ENCODE measurements at places on chromosomes 7 and 10.
A peak's percentile ranks its signal among the peaks of the same experiment; 100 is the strongest.

DNA sequence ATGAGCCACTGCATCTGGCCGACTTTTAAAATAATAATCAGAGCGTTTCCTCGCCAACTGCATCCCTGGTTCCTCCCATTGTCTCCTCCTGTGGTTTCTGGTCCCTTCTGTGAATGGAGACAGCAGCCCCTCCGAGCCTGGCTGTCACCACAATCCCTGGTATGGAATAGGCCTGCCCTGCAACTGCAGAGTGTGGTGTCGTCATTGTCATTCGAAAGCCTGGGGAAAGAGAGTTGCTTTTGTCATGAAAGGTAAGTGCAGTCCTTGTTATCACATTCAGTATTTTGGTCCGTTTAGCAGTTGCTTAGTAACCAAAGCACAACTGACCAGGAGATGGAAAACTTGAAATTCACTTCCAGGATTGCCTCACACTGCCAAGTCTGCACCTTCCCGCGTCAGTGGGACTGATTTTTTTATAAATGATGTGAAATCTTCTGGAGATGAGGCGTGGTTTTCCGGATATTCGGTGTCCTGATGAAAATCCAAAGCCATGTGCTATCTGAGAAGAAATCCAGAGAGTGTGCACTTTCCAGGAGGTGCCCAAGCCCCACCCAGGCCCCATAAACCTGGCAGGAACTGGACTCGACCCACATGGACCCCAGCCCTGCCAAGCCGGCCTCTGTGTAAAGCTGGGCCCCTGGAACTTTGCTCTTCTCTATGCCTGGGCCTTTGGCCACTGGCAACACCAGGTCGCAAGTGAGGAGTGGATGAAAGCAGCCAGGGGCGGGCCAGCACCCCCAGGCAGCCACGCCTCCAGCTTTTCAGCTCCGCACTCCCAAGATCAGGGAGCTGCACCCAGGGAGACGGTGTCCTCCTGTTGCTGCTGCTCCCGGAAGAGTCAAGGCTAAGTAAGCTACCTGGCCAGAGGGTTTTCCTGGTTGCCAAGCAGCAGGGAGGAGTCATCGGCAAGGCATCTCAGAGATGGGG lies 133.7 kb upstream of the SH2B2 start:
- DNase-seq: no peak

- no peak for DNase-seq
Observed at GRCh38 chr10:22765660-22766547, 51.5 kb upstream of the PIP4K2A start.

GRCh38 chr10:62000037-62000603 lies 98.6 kb downstream of the ARID5B start:
- DNase-seq: no peak

DNA sequence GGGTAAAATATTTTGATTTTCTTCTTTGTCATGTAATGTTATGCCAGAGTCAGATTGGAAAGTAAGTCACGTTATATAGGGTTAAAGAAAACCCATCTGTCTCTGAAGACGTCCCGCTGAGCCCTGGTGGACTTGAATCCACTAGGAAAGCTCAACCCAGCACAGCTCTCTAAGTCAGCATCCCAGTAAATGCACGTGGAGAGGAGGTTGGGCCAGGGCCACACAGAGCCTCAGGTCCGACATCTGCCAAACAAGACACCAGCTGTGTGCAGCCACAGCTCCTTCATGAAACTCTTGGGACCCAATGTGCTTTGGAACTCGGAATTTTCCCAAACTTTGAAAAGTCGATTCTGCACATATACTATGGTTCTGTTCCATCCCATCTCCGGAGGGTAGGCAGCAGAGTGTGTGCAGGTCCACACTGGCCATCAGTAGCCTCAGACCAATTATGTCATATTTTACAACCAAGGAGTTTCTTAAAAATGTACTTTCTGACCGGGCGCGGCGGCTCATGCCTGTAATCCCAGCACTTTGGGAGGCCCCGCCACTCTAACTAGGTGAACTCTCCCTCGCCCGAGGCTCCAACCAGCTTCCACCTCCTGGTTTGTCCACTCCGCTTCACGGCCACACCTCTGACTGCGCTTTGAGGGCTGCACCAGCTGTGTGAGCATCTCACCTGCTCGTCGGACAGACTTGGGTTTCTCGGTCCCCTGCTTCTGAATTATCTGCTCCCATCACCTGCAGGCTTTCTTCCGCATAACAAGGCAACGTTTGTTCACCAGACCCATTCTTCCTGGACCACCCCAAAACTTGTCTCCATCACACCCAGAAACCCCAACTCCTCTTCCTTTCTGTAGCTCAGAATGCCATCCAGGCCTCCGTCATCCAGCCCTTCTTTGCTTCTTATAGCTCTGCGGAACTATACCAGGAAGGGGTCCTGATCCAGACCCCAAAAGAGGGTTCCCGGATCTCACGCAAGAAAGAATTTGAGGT lies 29.7 kb upstream of the DNAJB6 start:
- no peak for DNase-seq

DNA sequence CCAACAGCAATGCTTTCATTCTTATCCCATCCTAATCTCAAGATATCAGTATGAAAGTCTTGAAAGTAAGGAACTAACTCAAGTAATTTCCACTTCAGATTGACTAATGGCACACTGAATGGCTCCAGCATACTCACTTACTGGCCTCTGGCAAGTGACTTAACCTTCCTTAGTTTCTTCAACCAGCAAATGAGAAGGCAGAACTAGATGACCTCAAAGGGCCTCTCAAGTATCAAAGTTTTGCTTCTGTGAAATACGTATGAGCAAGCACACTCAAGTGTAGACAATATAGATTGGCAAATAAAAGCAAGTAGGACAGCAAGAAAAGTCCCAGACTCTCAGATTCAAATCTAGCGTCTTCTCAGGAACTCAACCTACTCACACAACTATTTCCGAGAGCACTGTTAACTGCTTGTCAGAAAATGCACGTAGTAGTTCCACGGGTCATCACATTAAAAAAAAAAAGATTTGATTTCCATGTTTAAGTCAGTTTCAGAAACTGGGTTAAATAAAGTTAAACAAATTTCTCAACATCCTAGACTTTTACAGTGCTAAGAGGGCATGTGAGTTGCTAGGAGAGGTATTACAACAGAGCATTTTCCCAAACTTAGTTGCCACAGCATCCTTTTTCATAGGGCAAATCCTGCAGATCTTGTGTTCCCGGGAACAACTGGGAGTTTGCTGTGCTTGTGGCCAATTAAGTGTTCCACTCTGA lies 276.9 kb upstream of the KLF14 start:
- DNase-seq: no peak

GRCh38 chr7:141915565-141915964 lies 634 bp upstream of the OR9A4 start:
- DNase-seq: no peak

- DNase-seq: no peak
Observed at GRCh38 chr7:150370612-150371071, 2.0 kb downstream of the REPIN1 start.

DNA sequence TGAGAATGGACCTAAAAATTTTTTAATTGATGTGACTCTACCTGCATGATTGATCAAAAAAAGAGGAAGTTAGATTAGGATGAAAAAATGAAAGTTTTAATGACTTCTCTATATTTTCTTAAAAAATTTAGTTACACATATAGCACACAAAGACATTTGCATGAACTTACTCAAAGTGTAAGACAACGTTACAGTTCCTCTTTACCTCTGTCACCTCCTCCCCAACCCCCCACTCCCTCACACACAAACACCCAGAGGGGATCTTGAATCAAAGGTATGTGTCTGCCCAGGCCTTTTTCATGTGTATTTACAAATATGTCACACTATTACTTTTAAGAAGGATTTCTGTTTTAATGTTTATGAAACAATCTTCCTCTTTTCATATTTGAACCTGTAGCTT lies 20.6 kb upstream of the CDCA7L start:
- no peak for DNase-seq

- DNase-seq: no peak
Observed at GRCh38 chr10:64363687-64364086, 842.5 kb downstream of the REEP3 start.

- no peak for DNase-seq
Observed at GRCh38 chr7:105776068-105776790, 100.2 kb downstream of the ATXN7L1 start.

- DNase-seq: no peak
Observed at GRCh38 chr10:46558392-46559185, 2.1 kb upstream of the GPRIN2 start.

DNA sequence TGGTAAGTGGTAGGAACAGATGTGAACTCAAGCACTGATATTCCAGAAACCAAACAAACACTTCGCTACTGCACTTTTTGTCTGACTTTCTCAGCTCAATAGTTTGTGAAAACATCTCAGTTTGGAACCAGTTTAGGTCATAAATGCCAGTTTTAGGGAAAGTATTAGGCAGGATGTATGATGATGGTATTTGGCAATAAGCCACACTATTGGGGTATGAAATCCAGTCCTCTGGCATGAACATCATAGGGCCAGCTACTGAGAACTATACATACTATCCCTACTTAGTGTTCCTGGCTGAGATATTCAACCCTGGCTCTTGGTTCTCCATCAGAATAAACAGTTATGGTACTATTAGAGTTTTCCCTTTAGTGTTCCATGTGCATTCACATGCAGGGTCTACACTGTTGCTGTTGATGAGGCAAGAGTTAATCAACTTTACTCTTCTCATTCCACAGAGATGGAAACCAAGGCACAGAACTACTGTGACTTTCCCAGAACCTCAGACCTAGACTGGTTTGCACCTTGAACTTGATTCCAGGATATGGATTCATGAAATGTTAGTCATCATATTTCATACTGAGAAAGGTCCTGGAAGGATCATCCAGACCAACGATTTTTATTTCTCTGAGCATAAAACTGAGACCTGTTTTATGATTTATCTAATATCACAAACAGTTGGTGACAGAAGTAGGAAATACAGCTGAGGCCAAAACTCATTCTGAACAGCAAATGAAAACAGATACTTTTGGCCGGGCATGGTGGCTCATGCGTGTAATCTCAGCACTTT lies 20.0 kb upstream of the IFIT2 start:
- DNase-seq: no peak

DNA sequence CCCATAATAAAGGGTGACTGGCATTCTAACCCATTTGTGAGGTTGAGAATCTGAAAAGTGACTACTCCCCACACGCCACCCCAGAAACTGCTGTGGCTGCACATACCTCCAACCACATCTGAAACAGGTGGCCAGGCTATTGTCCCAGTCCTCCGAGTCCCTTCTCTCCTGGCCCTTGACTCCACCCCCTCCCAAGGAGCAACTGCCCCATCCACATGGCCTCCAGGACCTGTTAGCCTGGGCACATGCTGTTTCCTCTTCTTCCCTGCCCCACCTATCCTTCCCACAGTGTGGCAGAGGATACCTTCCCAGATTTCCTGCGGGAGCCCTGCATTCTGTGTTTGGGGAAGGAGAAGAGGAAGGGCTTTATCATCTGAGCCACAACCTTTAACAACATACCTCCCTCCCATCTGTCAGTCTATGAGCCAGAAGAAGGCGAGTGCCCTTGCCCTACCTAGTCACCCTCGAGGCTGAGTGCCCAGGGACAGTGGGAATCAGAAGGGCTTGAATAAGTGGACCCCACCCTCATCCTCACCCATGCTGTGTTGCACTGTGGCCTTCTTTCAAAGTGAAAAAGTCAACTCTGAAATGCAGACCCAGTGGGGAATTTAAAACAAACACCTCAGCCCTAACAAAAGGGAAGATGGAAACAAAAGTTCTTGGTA lies 11.9 kb downstream of the STEAP1B start:
- DNase-seq: no peak

DNA sequence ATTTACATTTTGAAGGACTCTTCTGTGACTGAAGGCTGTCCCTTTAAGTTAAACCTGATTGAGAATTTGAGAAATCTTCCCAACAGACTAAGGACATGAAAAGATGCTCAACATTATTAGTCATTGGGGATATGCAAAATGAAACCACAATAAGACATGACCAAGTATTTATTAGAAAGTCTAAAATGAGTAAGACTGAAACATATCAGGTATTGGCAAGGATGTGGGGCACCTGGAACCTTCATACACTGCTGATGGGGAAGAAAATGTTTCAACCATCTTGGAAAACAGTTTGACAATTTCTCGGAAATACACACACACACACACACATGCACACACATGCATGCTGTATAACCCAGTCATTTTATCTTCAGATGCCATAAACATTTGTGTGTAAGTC lies 132.1 kb upstream of the CDK6 start:
- no peak for DNase-seq

DNA sequence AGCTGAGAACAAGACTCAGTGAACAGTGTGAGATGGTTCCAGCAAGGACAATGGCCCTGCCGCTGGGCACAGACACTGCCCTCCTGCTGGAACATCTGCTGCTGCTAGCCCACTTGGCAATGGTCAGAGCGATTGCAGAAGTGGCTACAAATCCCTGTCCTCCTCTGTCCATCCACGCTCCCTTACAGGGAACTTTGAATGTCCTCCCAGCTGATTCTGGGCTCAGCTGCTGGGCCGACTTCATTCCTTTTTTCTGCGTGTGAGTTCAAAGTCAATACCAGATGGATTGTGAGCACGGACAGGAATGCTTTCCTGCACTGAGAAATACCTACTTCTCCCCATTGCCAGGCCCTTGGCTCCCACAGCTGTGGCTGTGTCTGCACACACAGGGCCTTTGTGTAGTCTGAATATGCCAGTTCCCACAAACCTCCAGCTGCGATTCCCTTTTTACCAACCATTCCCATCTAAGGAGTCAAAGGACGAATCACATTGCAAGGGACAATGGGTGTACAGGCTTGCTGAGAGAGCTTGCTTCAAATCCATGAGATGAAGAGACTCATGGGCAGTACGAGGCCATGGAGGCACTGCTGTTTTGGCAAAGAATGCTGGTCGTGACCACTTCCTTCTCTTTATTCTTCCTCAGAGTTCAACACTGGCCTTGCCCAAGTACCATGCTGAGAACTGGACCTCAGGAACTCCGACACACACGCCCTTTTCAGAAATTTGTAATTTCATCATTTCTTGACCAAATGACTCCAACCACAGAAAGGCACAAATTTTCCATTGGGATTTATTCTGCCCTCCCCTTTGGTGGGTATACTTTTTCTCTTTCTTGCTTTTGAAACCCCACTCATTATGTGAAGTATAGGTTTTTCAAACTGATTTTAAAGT lies 44.2 kb downstream of the BPGM start:
- DNase-seq: peak; percentile 76

GRCh38 chr10:111148025-111148424 lies 71.2 kb downstream of the ADRA2A start:
- no peak for DNase-seq

DNA sequence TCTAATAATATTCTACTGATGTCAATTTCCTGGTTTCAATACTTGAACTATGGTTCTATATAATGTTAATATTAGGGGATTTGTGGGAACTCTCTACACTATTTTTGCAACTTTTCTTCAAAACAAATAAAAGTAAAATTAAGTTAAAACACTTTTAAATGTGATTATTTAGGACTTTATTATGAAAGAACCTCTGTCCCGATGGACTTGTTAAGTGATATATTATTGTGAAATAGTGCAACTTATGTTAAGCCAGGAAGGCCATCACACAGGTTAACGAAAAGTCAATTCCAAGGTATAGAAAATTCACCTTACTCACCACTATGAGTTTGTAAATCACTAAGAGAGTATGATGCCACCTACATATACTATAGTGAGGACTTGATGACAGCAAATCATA lies 79.2 kb downstream of the IMMP2L start:
- no peak for DNase-seq

- no peak for DNase-seq
Observed at GRCh38 chr7:112010109-112010508, 196.1 kb downstream of the DOCK4 start.

- no peak for DNase-seq
Observed at GRCh38 chr10:77715088-77715487, 77.5 kb upstream of the KCNMA1 start.
